ENCODE measurements at places on chromosomes 11 and 22.

GRCh38 chr11:105781807-105782206, 171.9 kb downstream of the GRIA4 start:
- no peak for DNase-seq

GRCh38 chr11:10328314-10329098, 23.6 kb downstream of the ADM start:
- DNase-seq, result no peak

DNA sequence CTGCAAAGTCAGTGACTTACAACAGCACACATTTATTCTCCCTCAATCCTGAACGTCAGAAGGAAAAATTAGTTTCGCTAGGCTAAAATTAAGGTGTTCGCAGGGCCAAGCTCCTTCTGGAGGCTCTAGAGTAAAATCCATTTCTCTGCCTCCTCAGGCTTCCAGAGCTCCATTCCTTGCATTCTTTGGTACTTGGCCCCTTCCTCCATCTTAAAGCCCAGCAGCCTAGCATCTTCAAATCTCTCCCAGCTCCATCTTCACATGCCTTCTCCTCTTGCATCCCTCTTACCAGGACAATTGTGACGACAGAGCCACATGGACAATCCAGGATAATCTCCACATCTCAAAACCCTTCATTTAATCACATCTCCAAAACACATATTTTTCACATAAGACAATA, 165.0 kb downstream of the GRIA4 start:
- no peak for DNase-seq

DNA sequence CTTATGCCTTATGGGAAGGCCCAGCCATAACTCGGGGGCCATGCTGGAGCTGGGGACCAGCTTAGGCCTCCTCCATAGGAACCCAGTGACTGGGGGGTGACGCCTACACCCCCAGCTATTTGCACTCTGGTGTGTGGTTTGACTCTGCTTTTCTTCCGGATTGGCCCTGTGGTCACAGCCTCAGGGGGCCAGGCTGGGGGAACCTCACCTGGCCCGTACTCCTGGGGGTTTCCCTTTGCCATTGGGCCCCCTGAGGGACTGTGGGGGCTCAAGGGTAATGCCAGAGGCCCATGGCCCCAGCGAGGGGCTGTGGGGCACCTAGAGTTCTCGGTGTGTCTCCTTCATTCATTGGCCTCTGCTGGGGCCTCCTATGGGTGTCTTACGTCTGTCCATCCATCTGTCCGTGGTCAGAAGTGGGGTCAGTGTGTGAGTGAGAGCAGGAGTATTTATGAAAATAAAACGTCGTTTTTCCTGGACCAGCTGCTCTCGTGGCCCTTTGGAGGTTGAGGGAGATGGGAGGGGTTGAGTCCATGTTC, 6.3 kb upstream of the SH3BP1 start:
- no peak for DNase-seq

GRCh38 chr22:45703758-45704157, 32.1 kb downstream of the ATXN10 start:
- no peak for DNase-seq

DNA sequence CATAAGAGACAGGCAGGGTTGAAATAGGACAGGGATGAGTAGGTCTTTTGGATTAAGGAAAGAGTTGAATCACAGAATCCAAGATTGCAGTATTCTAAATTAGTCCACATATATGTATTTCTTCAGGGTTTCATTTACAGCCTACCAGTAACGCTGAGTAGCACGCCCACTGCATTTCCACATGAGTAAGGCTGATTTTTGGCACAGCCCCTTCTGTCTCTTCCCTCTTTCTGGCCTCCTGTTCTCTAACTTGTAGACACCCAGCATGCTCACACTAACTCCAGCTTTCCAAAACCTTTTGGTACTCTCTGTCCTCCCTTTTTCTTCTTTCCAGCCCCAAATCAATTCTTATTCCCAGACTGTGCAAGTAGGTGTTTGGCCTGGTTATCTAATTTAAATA, 3.7 kb upstream of the SIK2 start:
- DNase-seq, result no peak

DNA sequence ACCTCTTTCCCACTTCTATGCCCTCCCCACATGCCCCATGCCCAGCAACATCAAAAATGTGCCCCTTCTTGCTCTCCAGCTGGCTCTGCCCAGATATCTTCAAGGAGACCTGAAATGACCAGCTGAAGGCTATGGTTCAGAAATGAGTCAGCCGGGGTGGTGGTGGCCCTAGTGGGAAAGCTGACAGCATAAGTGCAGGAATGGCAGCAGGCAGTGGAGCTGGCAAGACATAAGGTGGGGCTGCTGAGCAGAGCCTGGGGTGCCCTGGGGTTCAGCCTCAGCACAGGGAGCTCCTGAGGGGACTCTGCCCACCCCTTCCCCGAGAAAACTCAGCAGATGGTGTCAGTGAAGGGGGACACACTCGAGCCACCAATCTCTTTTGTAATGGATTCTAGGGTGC, 593.4 kb downstream of the BUD13 start:
- no peak for DNase-seq

Data from DMS153 (cell line).